ENCODE measurements at places on chromosomes 4 and X. TPM values are rescaled to one million over a fixed set of nuclear protein-coding genes. Genes with fewer than 3 reads are reported as not detected.

- no peak for DNase-seq
Measured at GRCh38 chr4:77074381-77074831, 1.4 kb downstream of the CCNI start.

The EMCN gene
- polyA plus RNA-seq: 175 TPM

The SMIM43 gene
- 1.4 TPM for polyA plus RNA-seq

DNA sequence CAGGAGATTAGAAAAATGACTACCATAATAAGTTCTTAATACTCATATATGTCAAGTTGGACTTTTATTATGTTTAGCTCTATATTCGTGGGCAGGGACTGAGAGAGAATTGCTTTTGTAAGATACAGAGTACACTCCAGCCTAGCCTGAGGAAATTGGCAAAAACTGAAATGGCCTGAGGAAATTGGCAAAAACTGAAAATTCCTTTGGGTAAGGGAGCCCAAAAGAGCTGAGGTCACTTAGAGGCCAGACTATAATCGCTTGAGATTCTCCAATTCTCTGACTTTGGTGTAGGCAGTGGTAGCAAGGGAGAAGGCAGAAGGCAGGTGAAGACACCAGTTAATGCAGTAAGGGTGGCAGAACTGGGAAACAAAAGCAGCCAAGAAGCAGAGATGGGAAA lies 124.5 kb upstream of the HCCS start:
- no peak for DNase-seq

DNA sequence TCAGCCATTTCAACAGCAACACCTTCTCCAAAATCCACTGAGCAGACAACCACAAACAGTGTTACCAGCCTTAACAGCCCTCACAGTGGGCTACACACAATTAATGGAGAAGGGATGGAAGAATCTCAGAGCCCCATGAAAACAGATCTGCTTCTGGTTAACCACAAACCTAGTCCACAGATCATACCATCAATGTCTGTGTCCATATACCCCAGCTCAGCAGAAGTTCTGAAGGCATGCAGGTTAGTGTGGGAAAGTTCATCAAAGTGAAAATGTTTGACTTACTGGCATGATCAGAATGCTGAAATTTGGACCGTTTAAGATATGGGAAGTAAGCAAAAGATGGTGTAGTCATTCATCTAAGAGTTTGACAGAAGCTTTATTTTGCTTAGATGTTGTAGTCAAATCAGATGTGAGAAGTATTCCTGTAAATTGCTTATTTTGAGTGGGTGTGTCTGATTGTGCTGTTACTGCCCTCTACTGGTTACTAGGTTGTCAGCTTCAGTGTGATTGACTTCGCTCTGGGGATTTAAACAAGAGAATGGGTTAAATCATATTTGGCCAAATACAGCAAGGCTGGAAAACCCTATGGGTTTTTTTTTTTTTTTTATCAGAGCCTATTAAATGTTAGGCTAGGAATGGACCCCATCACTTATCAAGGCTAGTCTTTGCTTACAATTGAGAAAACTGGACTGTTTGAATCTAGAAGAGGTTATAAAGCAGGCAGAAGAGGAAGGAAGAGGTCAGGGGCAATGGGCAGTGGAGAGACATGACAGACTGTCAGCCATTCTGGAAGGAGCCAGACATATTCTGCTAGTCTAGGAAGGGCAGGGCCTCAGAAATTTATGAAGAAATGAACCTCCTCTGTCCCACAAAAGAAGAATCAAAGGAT lies 130.3 kb downstream of the DIPK2B start:
- peak; percentile 3 for DNase-seq

DNA sequence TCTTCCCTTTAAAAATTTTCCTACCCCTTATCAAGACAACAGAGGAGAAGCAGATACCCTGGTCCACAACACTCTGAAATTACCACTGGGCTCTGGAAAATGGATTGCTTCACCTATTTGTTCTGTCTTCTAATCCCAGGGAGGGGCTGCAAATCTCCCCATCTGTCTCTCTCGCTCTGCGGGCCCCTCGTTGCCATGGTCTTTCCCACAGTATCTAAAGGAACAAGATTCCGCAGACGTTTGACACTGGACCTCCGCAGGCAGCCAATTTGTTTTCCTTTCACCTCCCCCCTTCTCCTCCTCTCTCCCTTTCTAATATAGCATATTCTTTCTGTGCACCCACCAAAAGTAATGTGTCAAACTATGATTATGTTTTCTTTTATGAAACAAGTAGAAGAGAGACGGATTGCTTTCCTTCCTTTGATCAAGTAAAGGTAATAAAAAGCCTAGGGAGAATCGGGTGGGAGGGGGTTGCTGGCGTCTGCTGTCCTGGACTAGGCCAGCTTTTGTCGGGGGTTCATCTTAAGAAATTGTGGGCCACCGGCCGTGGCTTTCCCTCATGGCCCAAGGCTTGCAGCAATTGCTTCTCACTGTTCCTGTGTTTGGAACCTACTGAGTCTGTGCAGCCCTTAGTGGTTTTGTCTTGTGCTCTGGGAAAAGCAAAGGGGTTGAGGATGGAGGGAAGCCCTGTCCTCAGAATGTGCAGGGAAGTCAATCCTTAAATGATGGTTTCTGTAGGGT lies 81.0 kb downstream of the MGST2 start:
- DNase-seq: no peak

DNA sequence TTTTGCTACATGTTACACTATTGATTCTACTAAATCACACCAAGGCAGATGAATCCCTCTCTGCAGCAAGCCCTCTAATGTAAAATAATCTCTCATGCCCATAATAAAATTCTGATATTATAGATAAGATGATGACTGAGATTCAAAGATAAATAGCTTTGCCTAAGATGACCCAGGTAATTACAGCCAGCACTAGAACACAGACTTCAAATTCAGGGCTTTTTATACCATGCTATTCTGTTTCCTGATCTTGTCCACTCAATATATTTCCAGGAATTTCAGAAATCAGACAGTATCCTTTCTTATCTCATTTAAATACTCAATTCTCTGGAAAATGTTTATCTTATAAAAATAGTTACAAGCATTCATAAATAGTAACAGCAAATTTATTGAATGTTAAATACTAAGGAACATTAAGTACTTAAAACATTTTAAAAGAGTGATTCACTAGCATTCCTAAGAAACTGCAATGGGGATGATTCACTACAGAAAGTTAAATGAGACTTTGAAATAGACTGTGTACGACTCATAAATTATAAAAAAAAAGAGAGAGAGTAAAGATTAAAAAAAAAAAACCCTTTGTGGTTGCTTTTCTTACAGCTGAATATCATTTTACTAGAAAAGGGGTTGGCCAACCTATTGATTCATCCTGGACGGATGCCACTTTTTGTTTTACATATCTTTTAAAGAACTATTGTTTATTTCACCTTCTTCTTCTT lies 45.8 kb upstream of the IL21 start:
- no peak for DNase-seq

DNA sequence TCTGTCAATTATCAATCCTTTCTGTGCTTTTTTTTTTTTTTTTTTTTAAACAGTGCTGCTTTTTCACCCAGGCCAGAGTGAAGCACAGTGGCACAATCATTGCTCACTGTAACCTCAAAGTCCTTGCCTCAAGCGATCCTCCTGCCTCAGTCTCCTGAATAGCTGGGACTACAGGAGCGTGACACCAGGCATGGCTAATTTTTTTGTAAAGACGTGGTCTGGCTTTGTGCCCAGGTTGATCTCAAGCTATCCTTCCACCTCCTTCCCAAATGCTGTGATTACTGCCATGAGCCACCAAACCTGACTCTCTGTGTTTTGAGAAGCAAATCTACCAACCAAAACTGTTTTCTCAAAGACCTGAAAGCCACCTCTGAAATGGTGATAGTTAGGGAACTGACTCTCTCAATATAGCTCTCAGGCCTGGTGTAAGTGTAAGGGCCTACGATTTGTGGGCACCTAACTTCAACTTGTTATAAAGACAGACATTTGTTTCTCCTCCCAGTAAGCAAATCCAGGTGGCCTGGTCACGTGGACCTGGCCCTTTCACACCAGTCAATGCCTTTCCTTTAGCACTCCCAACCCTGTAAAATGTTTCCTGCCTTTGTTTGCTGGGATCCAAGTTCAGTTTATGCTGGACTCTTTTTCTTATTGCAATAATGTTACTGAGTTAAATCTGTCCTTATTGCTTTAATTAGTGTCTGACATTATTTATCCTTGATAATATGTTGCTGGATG lies 2015.9 kb downstream of the PCDH7 start:
- no peak for DNase-seq

GRCh38 chrX:20796450-20796849 lies 529.7 kb upstream of the RPS6KA3 start:
- no peak for DNase-seq

DNA sequence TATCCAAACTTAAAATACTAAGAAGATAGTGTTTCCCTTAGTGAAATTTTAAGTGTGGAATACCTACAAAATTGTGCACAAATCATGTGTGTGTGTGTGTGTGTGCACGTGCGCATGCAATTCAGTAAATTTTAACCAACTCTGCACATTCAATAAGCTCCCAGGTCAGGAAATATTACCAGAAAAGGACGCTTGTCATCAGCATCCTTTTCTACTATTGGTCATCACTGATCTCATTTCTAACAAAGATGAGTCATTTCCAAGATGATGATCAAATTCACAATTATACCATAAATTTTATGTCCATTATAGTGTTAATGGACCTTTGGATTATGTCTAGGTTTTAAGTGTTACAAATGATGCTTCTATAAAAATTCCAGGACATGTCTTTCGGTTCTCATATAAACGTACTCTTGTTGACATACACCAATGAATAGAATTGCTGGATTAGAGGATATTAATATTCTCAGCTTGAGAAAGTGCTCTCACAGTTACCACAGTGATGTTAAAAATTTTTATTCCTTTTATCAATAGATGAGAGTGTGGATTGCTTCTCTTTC lies 560.9 kb upstream of the AGA start:
- no peak for DNase-seq

- DNase-seq: no peak
Measured at GRCh38 chr4:37890801-37891259, at the start of gene TBC1D1. TBC1D1 (plus strand) TSS chr4:37891084; CDS start chr4:37902096, 11,012 bp downstream.

DNA sequence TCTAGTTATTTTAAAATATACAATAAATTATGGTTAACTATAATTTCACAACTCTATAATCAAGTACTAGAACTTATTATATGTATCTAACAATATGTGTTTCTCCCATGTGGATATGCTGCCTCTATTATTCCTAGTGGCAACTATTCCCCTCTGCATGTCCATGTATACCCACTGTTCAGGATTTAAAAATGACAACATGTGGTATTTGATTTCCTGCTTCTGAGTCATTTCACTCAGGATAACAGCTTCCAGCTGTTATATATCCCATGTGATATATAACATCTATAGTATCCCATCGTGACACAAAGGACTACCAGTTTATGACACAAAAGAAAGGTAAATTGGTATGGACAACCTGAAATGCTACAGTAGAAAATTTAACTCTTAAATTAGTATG lies 167.4 kb upstream of the TACR3 start:
- no peak for DNase-seq

DNA sequence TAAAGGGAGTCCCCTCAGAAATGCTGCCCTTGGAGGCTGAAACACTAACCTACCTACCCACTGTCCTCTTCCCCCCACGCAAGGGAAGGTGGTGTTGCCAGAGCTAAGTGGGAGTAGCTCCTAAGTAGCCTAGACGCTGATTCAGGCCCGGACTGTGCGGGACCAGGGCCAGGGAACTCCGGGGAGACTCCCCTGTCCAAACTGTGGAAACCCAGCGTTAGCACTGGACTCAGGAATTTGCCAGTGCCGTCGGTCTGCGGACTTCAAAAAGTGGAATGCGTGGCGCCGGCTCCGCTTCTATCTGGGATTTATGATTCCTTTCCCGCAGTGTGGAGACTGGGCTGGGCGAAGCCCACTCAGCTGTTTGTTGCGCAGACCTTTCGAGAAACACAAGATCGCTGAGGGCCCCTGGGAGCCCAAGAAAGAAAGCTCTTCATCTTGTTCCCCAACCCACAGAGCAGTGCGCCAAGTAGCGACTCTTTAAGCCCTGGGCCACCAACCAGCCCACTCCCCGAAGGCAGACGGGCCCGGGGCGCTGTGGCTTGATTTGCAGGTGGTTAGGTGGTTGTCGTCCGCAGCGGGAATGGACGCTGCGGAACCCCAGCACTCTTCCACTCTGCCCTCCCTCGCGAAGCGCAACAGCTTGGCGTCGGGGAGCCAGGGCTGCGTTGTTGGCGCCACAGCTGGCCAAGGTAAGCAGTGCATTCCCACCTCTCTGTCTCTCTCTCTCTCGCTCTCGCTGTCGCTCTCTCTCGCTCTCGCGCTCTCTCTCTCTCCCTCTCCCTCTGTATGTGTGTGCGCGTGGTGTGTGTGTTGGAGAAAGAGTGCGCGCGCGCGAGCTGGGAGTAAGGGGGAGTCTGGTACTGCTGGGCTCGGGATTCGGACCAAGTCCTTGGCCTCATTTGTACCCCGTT lies 2.0 kb downstream of the TMEM255A start:
- peak; percentile 31 for DNase-seq

- DNase-seq: no peak
Measured at GRCh38 chr4:137960371-137961050, 281.6 kb downstream of the SLC7A11 start.

GRCh38 chr4:17094159-17094875 lies 195.9 kb upstream of the LDB2 start:
- DNase-seq: no peak
